Mesenteric fat pad (tissue), 1 donor: ENCODE measurements at places on chromosomes 6 and 20.

DNA sequence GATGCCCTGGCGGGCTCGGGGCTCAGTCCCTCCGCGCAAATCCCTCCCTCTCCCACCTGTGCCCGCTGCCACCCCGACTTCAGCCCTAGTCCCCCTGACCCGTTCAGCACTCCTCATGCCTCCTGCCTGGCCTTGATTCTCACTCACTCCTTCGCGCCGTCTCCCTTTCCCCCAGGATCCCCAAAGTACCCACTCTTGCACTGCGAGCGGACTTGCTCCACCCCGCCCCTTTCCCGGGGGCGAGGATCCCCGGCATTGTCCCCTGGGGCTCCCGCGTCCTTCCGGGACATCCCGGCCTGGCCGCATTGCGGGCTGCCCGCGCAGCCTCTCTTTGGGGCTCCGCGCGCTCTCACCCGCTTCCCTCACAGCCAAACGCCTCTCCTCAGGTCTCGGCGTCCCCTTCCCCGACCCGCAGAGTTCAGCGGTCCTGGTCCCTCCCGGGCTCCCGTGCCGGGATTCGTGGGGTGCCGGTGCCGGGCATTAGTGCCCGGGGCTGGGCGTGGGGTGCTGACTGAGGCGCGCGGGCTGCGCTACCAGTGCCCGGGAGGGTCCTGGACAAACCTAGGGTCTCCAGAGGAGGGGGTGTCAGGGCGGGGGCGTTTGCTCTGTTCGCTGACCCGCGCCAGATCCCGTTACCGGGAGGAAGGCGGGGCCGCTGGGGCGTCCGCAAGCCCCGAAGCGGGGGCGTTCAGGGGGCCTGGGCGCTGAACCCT is 45.5 kb upstream of the SUPT3H start:
- DNase-seq, result no peak

GRCh38 chr6:151240036-151240685 is 394 bp downstream of the AKAP12 start:
- no peak for DNase-seq

DNA sequence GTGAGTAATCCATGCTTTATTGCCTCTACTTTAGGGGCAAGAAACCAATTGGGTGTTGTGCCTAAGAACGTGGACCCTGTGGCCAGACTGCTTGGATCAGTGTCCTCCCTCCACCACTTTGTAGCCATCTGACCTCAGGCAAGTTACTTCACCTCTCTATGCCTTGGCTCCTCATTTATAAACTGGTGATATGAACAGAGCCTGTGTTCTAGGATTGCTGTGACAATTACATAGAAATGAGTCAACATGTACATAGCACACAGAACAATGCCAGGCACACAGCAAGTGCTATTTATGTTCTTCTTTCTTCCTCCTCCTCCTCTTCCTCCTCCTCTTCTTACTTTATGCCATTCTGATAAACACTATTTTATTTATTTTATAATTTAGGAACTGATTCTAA is 339.4 kb downstream of the CD83 start:
- DNase-seq, result no peak

- DNase-seq, result peak; percentile 81
Measured at GRCh38 chr20:36273414-36274180, 32.5 kb upstream of the DLGAP4 start.

GRCh38 chr6:71387179-71387578 is 98.6 kb downstream of the OGFRL1 start:
- DNase-seq, result no peak

DNA sequence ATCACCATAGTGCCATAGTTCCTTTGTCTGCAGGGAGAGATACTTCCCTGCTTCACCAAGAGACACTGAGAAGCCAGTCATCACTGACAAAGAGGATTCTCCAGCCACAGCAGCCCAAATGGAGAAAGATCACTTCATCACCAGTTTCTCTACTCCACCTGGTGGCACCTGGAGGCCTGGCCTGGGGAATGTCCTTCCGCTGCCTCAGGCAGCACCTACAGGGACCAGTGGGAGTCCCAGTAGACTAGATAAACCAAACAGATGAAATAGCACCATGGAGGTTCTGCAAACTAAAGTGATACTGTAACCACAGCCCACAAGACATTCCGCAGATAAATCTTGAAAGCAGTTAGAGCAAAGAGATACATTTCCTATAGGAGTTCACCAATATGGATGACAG is 266.5 kb downstream of the C6orf118 start:
- no peak for DNase-seq

DNA sequence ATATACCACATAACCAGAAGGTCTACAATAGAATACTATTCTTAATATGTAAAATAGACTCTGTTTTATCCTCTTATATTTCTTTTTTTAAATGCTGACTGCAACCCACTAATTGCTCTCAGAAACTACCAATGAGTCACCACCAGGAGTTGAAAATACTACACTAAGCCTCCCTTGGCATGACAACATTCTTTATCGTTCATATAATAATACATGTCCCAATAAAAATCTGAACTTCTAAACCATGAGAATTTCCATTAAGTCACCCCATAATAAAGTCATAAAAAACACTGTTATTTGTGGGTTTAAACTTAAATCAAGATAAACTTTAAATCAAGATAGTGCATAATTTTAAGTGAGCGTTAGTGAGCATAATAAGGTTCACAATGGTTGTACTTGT is 4.2 kb downstream of the HACE1 start:
- DNase-seq, result no peak

GRCh38 chr6:108581932-108582475 is 21.3 kb downstream of the FOXO3 start:
- no peak for DNase-seq

DNA sequence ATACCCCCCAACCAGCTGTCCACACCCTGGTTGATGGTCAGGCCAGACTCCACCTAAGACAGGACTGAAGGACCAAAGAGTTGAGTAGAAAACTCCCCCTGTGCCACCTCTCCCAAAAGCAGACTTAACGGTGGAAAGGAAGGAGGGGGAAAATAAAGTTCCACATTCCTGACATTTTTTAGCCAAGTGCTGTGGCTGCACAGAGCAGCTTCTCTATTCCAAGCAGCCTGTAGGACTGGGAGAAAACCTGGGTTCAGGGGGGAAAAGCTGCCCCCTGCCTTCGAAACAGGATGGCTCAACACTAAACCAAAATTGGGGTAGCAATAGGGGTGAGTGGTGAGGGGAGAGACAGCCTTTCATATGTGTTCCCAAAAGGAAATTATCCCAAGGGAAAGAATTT is 3.6 kb downstream of the TRAM2 start:
- DNase-seq, result no peak

GRCh38 chr6:166394036-166394892 is 11.5 kb upstream of the MPC1 start:
- DNase-seq, result no peak

DNA sequence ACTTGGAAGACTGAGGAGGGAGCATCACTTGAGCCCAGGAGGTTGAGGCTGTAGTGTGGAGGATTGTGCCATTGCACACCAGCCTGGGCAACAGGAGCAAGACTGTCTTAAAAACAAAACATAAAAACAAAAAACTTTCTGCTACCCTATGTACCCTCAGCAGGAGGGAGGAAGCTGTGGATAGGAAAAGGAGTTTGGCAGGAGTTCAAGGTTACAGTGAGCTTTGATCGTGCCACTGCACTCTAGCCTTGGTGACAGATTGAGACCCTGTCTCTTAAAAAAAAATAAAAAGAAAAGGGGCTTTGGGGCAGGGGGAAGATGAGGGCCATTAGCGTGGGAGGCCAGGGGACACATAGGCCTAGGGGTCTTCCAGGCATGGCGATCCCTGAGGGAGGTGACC is 135.7 kb downstream of the DHX35 start:
- no peak for DNase-seq

- DNase-seq, result no peak
Measured at GRCh38 chr6:38783443-38784228, 68.5 kb downstream of the DNAH8 start.

GRCh38 chr6:36949636-36950035 is 4.9 kb upstream of the PI16 start:
- no peak for DNase-seq

GRCh38 chr6:12172572-12172971 is 117.6 kb upstream of the EDN1 start:
- no peak for DNase-seq

DNA sequence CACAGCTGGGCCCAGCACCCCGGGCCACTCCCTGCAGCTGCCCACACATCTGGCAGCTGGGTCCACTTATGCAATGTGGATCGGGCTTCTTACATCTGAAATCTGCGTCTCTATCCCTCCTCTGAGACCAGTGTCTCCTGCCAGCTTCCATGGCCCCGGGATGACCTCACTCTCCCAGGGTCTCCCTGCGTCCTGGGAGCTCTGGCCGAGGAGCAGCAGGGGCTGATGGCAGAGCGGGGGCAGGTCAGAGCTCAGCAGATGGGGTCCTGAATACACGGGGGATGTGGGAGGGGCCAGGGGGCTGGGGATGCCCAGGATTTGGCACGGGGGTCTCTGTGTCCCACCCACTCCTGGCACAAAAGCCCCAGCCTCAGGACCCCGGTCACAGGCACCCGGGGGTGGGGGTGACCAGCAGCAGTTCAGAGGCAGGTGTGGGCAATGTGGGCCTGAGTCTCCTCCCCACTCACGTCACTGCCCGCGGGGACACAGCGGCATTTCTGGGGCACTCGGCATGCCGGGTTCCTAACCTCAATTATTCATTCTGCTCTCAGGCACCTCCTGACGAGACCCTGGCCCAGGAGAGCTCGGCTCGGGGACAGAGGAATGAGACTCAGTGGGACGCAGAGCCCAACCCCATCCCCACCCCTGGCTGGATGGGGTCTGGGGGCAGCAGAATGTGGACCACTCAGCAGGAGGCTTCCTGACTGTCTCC is 16.4 kb downstream of the CHRNA4 start:
- DNase-seq, result no peak

GRCh38 chr6:83511901-83512681 is at the start of gene PRSS35:
Gene PRSS35 (plus strand): TSS chr6:83512534. CDS start chr6:83523442, 10,908 bp downstream.
- DNase-seq, result no peak

- DNase-seq, result no peak
Measured at GRCh38 chr20:40431611-40432010, 257.4 kb downstream of the MAFB start.

GRCh38 chr6:11393713-11394627 is 143.6 kb upstream of the TMEM170B start:
- DNase-seq, result no peak

- no peak for DNase-seq
Measured at GRCh38 chr6:71913444-71914234, 27.3 kb downstream of the RIMS1 start.

DNA sequence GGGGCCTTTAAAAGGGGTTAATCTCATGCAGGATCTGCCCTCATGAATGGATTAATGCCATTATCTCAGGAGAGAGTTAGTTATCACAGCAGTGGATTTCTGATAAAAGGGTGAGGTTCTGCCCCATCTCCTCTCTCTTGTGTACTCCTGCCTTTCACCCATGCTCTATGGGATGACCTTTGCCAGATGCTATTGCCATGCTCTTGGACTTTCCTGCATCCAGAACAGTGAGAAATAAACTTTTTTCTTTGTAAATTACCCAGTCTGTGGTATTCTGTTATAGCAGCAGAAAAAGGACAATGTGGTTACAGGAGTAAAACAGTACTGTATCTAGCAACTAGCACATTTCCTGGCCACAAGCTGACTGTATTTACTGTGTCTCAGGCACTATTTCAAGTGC is 58.0 kb upstream of the CCN2 start:
- no peak for DNase-seq

DNA sequence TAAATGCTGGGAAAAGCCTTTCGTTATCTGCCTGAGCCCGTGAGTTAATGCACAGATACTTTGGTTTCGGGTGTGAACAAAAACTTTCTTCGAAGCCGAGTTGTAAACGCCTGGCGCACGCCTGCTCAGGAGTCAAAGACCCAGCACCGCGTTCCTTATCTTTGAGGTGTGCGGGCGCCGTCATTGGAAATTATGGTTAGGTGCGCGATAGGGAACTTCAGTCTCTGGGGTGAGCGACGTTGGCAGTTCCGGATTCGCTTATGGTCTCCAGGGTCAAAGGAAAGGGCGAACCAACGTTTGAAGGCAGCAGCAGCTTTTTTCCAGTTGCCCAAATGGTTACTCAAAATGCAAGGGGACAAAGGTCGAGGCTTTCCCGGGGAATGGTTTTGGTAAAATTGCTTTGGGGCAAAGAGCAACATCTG is 853 bp downstream of the SLC22A3 start:
- no peak for DNase-seq

GRCh38 chr6:35602133-35602946 is 86.4 kb downstream of the FKBP5 start:
- no peak for DNase-seq

DNA sequence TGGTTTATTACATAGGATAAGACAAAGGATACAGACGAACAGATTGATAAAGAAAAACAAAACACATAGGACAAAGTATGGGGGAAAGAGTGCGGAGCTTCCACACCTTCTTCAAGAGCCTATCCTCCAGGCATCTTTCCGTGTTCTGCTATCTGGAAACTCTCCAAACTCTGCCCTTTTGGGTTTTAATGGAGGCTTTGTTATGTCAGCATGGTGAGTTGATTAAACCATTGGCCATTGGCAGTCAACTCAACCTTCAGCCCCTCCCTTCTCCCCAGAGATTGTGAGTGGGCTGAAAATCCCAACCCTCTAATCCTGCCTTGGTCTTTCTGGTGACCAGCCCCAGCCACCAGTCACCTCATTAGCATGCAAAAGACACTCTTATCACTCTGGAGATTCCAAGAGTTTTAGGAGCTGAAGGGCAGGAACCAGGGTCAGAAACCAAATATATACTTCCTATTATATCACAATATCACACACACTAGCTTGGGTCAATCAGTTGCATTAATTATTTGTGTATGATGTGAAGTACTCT is 23.8 kb downstream of the HLA-DOB start:
- no peak for DNase-seq

DNA sequence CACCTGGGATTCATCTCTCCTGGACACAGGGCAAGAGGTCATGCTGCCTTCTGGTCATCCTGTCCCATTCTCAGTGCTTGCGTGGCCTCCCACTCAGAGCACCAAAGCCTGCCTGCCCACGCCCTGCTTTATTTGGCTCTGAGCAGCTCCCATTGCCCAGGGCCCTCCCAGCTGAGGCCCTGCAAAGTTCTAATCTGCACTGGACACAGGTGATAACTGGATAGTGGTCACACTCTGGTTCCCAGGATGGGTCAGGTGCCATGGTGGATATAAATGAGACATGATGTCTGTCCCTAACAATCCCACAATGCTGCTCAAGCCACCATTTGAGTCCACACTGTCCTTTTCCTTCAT is 39.5 kb downstream of the CPXM1 start:
- peak; percentile 71 for DNase-seq

GRCh38 chr6:107032051-107032450 is 4.1 kb downstream of the MTRES1 start:
- no peak for DNase-seq

DNA sequence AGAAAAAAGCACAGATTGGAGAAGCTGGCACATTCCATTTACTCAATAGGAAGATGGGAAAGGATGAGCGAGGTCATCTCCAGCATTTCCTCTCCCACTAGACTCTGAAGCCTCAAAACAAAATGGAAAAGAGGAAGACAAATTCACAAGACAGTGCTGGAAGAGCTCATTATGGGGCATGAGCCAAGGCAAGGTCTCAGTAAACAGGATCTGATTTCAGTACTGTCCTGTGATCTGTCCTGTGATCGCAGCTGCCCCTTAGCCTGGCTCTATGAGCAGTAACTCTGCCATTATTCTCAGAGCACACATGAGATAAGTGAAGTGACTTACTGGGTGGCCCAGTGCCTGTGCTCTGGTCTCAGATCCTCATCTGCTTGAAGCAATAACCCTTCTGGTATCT is 68.1 kb upstream of the SLC4A11 start:
- no peak for DNase-seq

- DNase-seq, result no peak
Measured at GRCh38 chr6:124356276-124356810, 552.7 kb downstream of the NKAIN2 start.

- no peak for DNase-seq
Measured at GRCh38 chr6:161452241-161452640, 178.4 kb upstream of the AGPAT4 start.

GRCh38 chr20:13355411-13355810 is 134.3 kb downstream of the ISM1 start:
- DNase-seq, result no peak
